Colonic mucosa (tissue), 4 donors: ENCODE measurements at places on chromosomes 13 and 19.

GRCh38 chr13:97295283-97296182 lies 73.4 kb downstream of the MBNL2 start:
- no peak for DNase-seq
- H3K36me3 ChIP-seq: no peaks in the 10 kb centered on the region
- no peaks in the 10 kb centered on the region for H3K27me3 ChIP-seq
- no peaks in the 10 kb centered on the region for H3K4me1 ChIP-seq
- H3K4me3 ChIP-seq: no peak overlapping the region
- H3K27ac ChIP-seq: no peak overlapping the region

DNA sequence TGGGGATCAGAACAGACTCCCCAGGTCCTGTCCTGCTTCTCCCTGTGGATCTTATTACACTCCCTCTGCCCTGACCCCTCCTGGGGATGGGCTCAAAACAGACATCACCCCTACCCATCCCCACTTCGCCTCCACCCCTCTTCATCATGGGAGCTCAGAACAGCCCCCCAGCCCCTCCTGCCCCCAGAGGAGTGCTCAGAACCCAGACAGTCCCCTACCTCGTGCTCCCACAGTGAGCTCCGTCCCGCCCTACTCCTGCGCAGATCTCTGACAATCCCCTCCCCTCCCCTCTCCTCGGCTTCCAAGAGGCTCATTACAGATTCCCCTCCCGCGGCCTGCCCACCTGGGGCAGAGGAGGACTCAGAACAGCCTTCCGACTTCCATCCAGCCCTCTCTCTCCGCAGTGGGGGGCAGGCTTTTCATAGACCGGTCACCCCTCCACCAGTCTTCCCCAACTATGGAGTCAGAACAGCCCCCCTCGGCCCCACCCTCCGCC lies 6.1 kb downstream of the NXNL1 start:
- no peak overlapping the region for H3K27ac ChIP-seq
- H3K27me3 ChIP-seq: peaks cover 18% of the 10 kb centered on the region
- H3K36me3 ChIP-seq: no peaks in the 10 kb centered on the region

DNA sequence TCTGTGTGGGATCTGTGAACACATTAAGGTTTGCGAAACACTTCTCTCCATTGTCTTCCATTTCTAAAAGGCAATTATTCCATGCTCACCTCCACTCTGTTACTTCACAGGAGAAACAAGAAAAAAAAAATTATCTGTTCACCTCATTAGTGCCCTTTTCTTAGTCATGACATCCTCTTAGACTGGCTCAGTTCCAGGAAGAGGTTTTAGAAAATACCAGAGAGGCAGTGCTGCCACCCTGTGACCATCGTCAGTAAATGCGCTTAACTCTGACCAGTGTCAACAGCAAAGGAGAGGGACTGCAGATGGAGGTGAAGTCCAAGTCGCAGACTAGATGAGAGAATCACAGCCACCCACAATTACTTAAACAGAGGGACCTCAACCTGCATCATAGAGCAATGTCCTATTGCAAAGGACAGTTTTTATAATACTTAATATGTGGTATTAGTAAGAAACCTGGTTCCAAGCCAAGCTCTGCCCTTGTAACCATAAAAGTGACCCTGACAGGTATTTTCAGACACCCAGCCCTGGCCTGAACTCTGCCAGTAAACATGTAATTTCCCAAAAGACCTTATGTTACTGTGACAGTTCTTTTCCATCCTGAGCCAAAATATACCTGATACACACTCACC lies 19.4 kb downstream of the CEACAM21 start:
- DNase-seq: peak; percentile 56
- H3K4me1 ChIP-seq: no peaks in the 10 kb centered on the region
- H3K4me3 ChIP-seq: no peak overlapping the region

DNA sequence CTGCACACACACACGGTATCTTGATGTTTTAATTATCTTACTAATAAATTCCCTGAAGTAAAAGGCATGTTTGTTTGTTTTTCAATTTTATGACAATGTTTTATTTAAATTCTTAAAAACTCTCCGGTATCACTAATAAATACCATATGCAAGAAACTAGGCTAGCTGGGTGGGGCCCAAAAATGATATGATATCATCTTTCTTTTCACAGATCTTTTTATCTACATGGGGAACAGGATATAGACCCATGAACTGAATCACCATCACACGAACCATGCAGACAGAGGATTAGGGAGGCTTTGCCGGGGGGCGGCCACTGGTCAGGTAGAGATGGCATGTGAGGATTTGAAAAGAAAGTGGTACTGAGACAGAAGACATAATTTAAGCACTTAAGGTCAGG lies 266.4 kb downstream of the ENOX1 start:
- H3K4me1 ChIP-seq: no peaks in the 10 kb centered on the region
- H3K27ac ChIP-seq: no peak overlapping the region
- no peak for DNase-seq
- H3K27me3 ChIP-seq: no peaks in the 10 kb centered on the region
- no peak overlapping the region for H3K4me3 ChIP-seq
- no peaks in the 10 kb centered on the region for H3K36me3 ChIP-seq

DNA sequence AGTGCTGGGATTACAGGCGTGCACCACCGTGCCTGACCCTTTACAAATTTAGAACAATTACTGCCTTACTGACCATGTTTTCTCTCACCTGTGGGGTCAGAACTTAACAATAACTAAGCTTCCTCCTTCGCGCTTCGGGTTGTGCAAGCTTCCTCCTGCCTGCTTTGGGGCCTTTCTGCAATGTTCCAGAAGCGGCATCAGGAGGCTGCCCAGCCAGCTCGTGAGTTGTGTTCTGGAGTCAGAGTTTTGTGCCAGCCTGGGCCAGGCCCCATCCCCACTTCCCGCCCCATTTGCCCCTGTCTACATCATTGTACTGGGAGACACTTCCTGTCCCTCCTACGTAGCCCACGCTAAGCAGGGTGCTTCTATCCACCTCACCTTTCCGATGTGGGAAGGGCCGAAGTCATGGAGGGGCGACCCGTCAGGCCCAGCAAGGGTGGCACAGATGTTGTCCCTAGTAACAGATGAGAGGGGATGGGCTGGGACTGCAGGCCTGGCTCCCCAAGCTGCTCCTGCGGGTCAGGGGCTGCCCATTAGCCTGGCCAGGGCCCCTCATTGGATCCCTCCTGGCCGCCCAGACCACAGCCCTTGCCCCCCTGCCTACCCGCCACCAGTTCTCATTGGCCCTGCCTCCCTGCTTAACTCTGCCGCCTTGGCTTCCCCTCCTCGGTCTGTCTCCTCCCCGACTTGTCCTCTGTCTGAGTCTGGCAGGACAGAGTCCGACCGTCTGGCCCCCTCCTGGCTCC lies 13.4 kb downstream of the UHRF1 start:
- no peak overlapping the region for H3K4me3 ChIP-seq
- no peaks in the 10 kb centered on the region for H3K36me3 ChIP-seq
- H3K27me3 ChIP-seq: no peaks in the 10 kb centered on the region
- no peak overlapping the region for H3K27ac ChIP-seq
- H3K4me1 ChIP-seq: no peaks in the 10 kb centered on the region

DNA sequence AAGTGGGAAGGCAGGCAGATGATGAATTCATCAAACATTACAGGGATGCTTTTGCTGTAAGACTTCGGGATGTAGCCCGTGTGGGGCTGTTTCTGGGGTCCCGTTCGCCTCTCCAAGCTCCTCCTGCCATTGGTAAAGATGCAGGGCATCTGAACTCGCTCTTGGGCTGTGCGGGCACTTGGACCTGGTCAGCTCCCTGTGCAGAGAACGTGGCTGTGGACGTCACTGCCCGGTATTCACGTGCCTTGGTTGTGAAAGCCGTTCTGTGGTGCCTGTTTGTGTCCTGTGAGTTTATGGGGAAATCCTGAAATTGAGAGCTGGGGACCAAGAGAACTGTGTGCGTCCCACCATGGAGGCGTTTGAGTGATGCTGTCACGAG lies 5.4 kb downstream of the TFDP1 start:
- no peak overlapping the region for H3K4me3 ChIP-seq
- H3K36me3 ChIP-seq: no peaks in the 10 kb centered on the region

GRCh38 chr13:107969546-107969945 lies 245.8 kb downstream of the LIG4 start:
- no peaks in the 10 kb centered on the region for H3K4me1 ChIP-seq

DNA sequence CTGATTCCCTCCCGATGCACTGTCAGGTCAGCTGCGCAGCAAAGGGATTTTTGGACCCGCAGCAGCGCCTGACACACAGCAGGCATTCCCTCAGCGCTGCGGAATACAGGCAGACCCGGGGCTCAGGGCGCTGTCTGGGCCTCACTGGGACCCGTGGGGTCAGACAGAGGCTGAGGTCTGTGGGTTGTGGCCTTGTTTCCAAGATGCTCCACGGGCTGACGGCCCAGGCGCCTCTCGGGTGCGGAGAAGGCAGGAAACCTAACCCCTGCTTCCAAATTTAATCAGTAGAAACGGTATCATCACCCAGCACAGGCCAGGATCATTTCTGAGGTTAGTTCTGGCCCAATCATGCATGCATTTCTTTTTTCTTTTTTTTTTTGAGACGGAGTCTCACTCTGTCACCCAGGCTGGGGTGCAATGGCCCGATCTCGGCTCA lies 686 bp upstream of the RNF126 start:
- H3K4me1 ChIP-seq: peaks cover 30% of the 10 kb centered on the region
- H3K36me3 ChIP-seq: peaks cover under 1% of the 10 kb centered on the region
- H3K4me3 ChIP-seq: peak overlapping the region; percentile 100

DNA sequence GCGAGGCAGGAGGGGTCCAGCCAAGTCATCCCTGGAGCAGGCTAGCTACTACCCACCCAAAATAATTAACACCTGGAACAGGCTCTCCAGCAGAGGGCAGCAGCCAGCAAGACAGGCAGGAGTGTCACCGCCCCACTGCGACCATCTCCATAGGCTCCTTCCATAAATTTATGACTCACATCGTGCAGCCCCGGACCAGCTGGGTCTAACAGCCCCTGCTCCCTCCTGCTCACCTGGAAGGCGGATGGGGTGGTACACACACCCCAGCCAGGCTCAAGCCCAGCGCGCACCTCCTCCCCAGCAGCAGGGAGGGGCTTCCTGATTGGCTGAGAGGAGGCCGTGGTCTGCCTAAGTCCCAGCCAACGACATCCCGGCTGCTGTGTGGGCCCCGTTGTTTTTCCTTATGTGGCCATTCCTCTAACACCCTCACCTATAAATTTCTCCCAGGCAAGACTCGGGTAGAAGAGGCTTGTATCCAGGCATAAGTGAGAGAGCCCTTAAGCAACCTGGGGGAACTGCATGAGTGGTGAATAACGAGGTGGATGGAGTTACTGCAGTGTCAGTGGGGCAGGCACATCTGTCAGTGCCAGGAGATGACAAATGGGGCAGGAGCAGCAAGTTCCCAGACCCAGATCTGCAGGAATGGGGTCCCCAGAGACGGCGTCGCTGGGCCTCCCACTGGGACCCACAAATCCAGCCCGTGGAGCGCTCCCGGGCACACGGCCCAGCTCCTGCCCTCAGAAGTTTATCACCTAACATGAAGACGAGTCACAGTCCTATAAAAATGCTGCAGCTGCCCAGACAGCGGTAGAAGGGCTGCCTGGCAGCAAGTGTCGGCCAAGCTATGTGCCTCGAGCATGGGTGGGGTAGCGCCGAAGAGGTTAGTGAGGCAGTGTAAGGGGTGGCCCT lies 43.1 kb downstream of the CEBPG start:
- no peaks in the 10 kb centered on the region for H3K36me3 ChIP-seq
- H3K27ac ChIP-seq: no peak overlapping the region
- H3K4me1 ChIP-seq: no peaks in the 10 kb centered on the region
- no peaks in the 10 kb centered on the region for H3K27me3 ChIP-seq
- no peak overlapping the region for H3K4me3 ChIP-seq

DNA sequence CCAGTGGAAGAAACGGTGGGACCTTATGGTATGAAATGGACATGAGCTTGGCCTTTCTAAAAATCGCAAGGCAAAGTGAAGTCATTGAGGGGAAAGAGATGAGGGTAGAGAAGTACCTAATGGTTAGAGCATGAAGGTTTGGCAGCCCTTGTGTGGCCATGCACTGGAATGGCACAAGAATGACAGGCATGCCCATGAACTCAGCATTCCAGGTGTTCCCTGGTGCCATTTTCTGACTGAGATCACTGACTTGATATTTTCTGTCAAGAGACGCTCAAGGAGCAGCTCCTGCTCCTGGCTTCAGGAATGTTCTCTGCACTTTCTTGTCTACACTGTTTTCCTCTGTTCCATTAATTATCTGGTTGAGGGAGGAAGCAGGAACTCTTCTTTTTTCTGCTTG lies 225.0 kb upstream of the SLC10A2 start:
- DNase-seq: no peak
- no peak overlapping the region for H3K27ac ChIP-seq
- no peak overlapping the region for H3K4me3 ChIP-seq
- no peaks in the 10 kb centered on the region for H3K4me1 ChIP-seq
- no peaks in the 10 kb centered on the region for H3K36me3 ChIP-seq

GRCh38 chr13:100872761-100873160 lies 198.2 kb upstream of the TMTC4 start:
- DNase-seq: no peak
- no peak overlapping the region for H3K4me3 ChIP-seq
- H3K27ac ChIP-seq: no peak overlapping the region
- no peaks in the 10 kb centered on the region for H3K36me3 ChIP-seq

DNA sequence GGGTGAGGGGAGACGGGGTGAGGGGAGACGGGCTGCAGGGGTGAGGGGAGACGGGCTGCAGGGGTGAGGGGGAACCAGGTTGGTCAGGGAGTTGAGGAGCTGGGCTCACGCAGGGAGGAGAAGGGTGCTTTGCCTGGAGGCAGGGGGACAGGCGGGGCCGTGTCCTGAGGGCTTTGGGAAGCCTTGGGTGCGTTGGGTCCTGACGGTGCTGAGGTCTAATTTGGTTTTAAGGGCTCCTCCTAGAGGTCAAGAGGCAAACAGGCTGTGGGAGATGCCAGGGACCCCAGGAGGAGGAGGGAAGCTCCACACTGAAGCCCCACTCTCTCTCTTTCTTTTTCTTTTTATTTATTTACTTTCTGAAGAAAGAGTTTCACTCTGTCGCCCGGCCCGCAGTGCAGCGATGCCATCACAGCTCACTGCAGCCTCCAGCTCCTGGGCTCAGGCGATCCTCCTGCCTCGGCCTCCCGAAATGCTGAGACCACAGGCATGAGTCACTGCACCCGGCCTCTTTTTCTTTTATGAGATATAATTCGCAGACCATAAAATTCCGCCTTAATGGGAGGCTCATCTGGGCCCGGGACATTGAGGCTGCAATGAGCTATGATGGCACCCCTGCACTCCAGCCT lies 9.3 kb upstream of the MISP start:
- H3K36me3 ChIP-seq: no peaks in the 10 kb centered on the region
- H3K4me1 ChIP-seq: no peaks in the 10 kb centered on the region
- no peaks in the 10 kb centered on the region for H3K27me3 ChIP-seq
- H3K27ac ChIP-seq: no peak overlapping the region
- DNase-seq: no peak
- H3K4me3 ChIP-seq: no peak overlapping the region

DNA sequence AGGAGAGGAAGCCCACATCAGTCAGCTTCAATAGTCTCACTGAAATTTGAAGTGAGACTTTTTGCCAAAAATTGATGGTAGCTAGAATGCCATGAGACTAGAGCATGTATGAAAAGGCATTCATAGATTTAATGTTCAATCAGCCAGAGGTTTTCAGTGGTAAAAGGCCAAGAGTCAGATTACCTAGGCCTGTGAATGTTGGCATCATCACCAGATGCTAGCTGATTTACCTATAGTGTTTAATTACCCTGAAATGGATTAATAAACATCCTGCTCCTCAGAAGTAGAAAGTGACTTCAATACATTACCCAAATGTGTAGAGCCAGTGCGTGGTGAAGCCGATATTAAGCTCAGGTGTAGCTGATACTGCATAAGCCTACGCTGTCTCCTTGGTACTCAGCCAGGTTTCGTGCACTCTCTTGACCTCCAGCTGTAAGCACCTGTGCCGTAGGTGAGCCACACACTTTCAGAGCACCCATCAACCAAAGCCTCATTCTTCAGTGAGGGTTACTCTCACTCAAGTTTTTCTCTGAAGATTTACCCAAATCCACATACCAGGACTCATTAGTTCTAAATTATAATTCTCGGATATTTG lies 1140.3 kb upstream of the SLC10A2 start:
- H3K27ac ChIP-seq: no peak overlapping the region
- H3K4me1 ChIP-seq: no peaks in the 10 kb centered on the region
- DNase-seq: no peak
